Naive thymus-derived CD4-positive, alpha-beta T cell (primary cell): ENCODE measurements at places on chromosomes 5 and 9. TPM values are rescaled to one million over a fixed set of nuclear protein-coding genes. Genes with fewer than 3 reads are reported as not detected.
A peak's percentile ranks its signal among the peaks of the same experiment; 100 is the strongest.

DNA sequence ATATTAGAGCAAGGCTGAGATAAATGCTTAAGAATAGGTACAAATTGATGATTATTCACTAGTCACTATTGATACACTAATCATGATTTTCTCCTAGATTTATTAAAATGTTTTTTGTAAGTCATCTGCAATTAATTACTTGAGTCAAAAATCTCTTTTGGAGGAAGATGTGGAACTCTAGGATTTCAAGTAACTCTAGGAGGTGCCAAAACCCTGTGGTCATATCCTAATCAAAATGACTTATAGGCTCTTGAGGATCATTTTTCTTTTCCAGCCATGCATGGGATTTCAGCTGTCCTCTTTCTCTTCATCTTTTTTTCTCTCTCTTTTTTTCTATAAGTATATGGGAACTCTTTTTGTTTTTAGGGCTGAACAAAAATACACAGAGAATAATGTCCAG is 141.8 kb upstream of the CD180 start:
- DNase-seq = no peak

DNA sequence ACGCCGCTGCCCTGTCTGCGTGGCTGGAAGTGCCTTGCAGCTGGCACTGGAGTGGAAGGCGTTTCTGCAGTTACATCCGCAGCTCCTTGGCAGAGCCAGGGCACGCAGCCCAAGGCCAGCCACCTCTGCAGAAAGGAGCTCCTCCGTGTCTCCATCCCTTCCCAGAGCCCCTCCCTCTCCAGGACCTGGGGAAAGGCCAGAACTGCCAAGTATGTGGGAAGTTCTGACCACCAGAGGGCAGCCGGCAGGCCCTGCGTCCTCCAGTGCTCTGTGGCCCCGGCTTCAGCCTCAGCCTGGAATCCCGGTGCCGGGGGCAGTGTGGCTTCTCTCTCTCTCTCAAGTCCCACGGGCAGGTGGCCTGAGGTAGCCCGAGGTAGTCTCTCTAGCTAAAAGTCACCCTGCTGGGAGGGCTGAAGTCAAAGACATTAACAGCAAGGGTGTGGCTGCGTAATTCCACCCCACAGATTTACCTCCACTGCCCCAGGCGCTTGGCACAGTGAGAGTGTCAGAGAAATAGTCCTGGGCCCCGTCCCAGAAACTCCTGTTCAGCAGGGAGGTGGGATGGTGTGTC is 101.7 kb upstream of the FCN2 start:
- no peak for DNase-seq

DNA sequence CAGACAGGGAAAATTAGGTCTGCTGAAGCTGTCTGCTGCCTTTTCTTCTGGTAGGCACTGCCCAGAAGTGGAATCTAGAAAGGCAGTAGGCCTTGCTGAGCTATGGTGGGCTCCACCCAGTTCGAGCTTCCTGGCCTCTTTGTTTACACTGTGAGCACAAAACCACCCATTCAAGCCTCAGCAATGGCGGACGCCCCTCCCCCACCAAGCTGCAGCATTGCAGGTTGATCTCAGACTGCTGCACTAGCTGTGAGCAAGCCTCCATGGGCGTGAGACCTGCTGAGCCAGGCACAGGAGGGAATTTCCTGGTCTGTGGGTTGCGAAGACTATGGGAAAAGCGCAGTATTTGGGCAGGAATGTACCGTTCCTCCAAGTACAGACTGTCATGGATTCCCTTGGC is 18.5 kb downstream of the AGTPBP1 start:
- peak; percentile 81 for DNase-seq

GRCh38 chr9:16352251-16352650 is 518.2 kb downstream of the BNC2 start:
- DNase-seq = no peak

DNA sequence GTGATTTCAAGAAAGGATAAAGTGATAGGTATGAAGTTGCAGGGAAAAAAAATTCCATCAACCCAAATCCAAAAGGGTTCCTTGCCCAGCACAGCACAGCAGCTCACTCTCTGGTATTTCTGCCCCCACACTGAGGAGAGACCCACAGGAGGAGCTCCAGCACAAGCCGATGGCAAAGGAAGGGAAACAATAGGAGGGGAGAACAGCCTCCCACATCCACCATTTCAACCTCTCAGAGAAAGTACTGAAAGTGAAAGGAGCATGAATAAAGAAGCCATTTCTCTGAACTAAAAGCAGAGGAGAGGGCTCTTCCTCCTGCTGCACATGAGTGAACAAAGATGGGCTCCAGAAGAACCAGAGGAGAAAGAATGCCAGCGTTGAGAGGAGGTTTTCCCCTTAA is 54.9 kb upstream of the ZSWIM6 start:
- no peak for DNase-seq

DNA sequence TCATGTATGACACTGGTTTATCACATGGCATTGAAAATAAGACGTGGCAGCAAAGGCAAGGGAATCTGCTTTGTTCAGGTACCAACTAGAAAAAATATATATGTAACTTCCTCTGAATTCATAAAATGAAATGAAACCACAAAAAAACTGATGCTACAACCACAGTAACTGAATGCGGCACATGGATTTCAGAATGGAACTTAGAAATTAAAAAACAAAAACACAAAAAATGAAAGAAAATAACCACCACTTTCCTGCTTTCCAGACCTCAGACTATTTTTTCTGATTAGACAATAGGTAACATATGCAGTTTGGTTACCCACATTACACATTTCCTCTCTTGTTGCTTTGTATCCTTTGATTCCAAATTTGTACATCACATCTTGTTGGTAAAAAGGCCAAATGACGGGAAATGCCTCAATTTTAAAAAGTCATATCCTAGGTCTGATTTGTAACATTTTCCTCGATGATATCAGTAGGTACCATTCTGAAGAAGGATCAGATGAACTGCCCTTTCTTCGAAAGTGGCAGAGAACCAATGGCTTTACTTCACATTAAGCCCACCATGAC is 18.1 kb upstream of the PDCL start:
- no peak for DNase-seq

DNA sequence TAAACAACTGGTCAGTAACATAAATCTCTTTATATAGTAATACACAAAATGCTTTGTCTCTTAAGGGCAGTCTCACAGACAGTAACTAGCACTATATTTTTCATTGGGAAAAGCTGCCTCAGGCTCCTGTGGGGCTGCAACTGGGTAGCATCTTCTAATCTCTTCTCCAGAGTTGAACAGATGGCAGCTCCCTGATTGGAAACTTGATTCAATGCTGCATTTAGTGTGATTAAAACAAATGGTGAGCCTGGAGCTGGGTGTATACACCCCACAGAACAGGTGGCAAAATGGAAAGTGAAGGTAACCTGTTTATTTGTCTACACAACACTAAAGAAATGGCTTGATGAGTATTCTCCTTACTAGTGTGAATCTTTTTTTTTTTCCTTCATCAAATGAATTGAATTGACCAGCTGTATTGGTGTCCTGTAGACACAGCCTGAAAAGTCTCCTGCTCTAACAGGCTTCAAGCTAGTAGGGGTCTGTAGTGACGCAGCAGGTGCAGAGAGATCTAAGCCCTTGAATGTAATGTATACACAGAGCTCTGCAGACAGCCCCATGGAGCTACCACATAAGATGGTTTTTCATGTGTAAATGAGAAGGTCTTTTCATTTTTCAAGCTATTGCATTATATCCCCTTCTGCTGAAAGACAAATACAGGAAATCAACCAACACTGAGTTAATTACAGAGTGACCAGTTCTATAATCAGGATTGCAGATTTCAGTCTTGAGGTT is 43.3 kb downstream of the IZUMO3 start:
- no peak for DNase-seq

DNA sequence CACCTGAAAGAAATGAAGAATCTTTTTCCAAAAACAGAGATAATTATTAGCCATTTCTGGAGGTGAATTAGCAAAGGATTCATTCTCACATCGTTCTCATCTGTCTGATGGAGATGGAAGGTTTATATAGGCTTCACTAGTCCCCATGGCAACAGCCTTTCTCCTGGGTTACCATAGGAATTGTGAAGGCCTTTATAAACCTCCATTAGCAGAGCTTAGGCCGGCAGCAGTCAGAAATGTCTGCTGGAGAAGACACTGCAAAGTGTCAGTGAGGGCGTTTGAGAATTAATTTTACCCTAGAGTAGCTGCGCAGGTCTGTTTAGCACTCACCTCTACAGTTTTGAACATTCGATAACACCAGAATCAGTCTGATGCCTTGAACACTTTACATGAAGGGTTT is 290.4 kb upstream of the NR4A3 start:
- no peak for DNase-seq

GRCh38 chr5:129960831-129961230 is 56.6 kb downstream of the CHSY3 start:
- DNase-seq = no peak

DNA sequence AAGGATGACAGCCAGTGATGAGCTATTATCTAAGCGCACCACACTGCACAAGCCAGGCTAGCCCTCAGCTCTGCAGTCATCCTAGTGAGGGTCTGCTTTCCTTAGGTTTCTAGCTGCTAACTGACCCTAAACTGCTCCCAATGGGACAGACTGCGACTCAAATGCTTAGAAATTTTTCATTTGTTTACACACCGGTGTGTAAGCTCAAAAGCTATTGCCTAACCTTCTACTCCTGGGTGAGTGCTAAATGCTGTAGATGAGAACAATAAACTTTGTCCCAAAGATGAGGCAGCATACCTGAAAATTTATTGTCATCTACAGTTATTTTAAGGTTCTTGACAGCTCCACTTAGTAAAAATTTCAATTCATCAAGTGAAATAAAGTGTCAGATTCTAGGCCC is 311.4 kb downstream of the TMEM167A start:
- no peak for DNase-seq

GRCh38 chr5:60812426-60812825 is 31.6 kb downstream of the ELOVL7 start:
- no peak for DNase-seq

- DNase-seq = no peak
Observed at GRCh38 chr5:59905188-59905587, 11.7 kb upstream of the PDE4D start.

GRCh38 chr9:935348-935965 is 41.0 kb upstream of the DMRT3 start:
- no peak for DNase-seq

GRCh38 chr5:109917966-109918365 is 228.2 kb downstream of the MAN2A1 start:
- no peak for DNase-seq

GRCh38 chr9:130101915-130102314 is 48.2 kb downstream of the GPR107 start:
- DNase-seq = no peak

- no peak for DNase-seq
Observed at GRCh38 chr9:83794051-83794450, 23.5 kb downstream of the GKAP1 start.

- no peak for DNase-seq
Observed at GRCh38 chr5:16866795-16867576, 69.1 kb downstream of the MYO10 start.

DNA sequence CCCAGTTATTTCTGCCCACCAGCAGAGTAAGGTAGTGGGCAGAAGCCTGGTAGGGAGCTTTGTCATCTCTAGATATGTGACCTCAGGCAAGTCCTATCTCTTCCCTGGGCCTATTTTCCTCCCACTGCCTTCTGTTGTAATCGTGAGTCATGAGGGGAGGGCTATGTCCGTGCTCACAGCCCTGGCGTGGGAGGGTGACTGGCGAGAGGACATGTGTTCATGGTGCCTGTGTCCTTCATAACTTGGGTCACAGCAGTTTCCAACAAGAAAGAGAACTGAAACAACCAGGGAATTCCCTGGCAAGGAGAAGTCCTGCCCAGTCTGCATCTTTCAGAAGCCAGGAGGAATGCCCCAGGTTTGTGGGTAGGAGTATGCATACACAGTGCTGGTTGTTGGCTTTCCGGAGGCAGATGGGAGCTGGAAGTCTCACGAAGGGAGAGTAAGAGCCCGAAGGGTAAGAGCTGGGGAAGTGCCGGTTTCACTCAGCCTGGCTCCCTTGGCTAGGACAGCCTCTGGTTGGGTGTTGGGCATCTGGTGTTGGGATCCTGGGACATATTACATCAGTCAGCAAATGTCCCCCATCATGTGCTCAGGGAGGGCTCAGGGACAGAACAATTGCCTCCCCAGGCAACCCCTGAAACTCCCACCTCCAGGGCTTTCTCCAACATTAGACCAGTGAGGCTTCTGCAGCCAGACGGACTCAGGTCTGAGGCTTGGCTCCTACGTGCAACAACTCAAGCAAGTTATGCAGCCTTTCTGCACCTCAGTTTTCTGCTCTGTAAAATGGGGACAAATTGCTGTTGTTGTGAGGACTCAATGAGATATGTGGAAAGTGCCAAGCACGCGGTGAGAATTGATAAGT is 4.3 kb upstream of the TIFAB start:
- DNase-seq = no peak

DNA sequence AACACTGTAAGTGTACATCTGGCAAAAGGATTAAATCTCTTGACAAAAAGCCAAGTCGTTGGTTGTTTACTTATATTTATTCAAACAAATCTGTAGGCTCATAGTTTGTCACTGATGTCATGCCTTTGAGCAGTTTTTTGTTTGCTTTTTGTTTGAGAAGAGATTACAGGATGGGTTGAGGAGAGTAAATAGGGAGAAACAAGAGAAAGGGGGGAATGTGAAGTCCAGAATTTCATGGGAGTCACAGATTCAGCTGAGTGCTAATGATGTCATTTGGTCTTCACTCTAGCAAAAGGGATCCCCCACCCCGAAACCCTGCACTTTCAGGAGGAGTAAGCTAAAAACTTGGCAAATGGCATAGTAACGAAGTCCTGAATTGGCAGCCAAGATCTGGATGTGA is 337.4 kb downstream of the GLIS3 start:
- no peak for DNase-seq

PTPRD gene
- not detected for total RNA-seq

GPR151 gene
- not detected for total RNA-seq

SLC45A2 gene
- not detected for total RNA-seq

ZCCHC10 gene
- total RNA-seq = 16.0 TPM

SLCO6A1 gene
- total RNA-seq = not detected in 2 replicates

PCDHGB5 gene
- 0.16 TPM for total RNA-seq

KDM3B gene
- total RNA-seq = 82.8 TPM

ALDH1A1 gene
- total RNA-seq = 3.0 TPM

RNF224 gene
- total RNA-seq = 0.12 TPM in 1 of 2 replicates, not detected in the other

F12 gene
- 2.1 TPM for total RNA-seq

NDST1 gene
- total RNA-seq = 1.6 TPM
